Occipital lobe (tissue), 3 donors: ENCODE measurements at places on chromosomes 7 and 10. TPM values are rescaled to one million over a fixed set of nuclear protein-coding genes. Genes with fewer than 3 reads are reported as not detected.

GRCh38 chr10:15795036-15795792 lies 65.1 kb downstream of the MINDY3 start:
- DNase-seq = no peak

The IKZF1 gene
- 2.3 TPM for total RNA-seq

The PRKRIP1 gene
- total RNA-seq = 13.6 TPM

GRCh38 chr7:80216996-80217842 lies 82.6 kb downstream of the GNAI1 start:
- DNase-seq = no peak

DNA sequence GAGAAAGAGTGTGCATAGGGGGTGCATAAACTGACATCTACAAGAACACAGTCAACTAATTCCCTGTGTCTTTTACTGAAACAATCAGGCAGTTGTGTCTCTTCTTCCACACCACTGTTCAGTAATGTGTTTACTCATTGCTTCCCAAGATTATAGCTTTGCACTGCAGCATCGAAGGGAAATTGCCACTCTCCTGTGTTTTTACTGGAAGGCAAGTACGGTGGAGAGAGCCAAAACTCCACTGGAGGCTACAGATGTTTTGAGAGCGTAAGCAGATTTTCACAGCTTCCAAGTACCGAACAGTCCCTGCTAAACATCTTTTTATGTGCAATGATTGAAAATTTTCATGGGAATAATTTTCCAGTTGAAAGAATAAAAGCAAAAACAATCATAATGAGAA lies 510.5 kb upstream of the AKR1E2 start:
- no peak for DNase-seq

The PKD2L1 gene
- total RNA-seq = 0.62 TPM

DNA sequence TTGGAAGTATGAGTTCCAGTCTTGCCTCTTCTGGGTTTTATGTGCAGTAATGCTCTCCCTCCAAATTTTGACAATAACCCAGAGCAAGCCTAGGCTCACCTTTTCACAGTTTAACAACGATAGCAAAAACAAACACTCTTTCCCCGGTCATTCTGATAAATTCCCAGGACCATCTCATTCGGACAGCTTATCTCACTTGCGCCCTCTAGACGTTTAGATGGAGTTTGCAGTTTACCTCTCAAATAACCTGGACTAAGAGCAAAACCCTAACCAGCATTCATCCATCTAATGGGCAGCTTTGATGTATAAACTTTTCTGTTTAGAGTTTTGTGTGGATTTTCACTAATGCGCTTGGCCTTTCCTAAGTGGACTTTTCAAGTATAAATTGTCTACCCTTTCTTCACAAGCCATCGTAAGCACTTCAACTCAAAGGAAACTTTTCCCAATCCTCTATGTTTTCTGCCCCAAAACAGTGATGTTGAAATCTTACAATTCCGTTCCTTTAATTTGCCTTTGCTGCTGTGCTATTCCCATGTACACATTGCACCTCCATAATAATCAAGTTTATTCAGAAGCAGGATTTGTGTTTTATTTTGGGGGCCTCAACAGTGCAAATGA lies 114.9 kb downstream of the HDAC9 start:
- no peak for DNase-seq

DNA sequence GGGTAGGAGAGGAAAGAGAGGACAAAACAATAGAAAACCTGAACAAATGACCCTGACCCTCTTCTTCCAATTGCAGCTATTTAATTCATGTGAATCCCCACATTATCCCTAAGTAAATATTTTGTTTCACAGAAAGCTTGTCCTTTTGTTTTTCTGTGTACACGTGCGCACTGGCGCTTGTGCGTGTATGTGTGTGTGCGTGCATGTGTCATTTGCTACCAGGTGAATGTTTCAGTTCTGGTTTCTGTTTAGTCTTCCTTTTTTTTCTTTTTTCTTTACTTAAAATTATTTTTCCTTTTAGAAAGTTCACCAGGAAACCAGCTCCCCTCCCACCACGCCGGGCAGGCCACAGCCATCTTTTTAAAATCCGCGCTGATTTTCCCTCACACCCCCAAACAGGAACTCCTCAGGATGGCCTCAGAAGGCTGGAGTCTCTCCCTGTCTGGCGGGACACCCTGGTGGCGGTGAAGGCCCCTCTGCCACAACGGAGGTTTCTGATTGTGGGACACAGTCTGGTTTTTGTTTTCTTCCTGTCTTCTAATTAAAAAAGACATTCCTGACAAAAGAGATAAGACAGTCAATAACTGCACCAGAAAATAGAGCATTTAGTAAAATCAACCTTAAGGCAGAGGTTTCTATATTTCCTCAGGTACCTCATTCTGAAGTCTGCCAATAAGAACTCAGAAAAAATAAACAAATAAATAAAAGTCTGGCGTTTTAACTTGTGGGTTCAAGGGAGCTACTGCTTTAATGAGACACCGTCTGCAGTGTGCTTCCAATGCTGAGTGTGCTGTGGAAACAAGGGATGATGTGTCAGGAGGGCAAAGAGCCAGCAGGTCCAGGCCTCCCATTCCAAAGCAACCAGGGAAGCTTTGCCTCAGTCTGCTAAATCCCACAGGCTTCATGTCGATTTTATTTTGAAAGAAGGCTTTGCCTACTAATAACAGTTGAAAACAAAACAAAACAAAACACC lies 17.4 kb downstream of the IRF5 start:
- DNase-seq = no peak

DNA sequence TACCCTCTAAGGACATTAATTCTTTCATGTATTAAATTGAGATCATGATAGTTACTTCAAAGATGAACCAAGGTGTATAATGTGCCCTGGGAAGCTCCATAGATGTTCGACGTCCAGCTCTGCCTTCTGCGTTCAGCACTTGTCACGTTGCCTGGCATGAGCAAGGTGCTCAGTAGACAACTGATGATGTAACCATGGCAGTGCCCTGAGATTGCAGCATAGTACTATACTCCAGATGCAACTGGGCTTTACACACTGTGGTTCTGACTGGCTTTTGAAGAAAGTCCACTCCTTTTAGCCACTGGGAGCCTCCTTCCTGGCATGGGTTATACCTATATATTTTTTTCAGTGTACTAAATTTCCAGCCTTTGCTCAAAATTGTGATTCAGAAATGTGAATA lies 355.8 kb upstream of the SORCS1 start:
- DNase-seq = no peak

GRCh38 chr7:138907850-138908249 lies 73.3 kb downstream of the KIAA1549 start:
- DNase-seq = no peak

- no peak for DNase-seq
These were observed 28.7 kb downstream of the MGMT start for GRCh38 chr10:129495698-129496097.

DNA sequence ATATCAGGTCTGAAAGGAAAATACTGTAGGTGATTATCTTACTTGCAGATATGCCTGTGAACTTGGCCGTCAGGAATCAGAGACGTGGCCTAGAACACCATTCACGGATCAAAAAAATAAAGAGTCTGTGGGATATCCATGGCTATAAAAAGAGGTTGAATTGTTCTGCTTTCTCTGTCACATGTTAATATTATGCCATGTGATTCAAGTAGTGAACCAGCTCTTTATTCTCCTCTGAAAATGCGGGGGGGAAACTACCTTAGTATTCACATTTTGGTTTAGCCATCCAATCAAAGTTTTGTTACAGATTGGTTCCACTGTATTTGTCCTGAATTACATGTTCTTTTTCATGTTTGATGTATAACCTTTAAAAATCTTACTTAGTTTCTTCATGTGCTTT lies 120.5 kb downstream of the CCNY start:
- no peak for DNase-seq

The SEPTIN14 gene
- total RNA-seq = not detected

The IQCE gene
- total RNA-seq = 22.3 TPM

DNA sequence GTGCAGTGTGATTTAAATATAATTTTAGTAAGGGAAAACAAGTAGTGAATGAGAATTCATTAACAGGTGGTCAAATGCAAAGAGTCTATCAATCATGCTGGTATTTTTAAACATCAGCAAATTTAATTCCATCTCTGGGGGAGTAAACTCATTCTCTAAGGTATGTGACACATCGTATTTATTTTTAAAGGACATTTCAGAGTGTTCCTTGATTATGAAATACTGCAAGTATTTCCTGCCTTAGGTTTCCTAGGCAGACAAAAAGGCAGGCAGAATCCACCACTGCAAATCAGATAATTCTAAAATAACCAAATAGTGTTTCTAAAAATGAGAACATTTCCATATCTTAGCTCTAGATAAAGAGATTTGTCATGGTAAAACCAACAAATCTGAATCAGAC lies 193.8 kb downstream of the LRRTM3 start:
- no peak for DNase-seq

DNA sequence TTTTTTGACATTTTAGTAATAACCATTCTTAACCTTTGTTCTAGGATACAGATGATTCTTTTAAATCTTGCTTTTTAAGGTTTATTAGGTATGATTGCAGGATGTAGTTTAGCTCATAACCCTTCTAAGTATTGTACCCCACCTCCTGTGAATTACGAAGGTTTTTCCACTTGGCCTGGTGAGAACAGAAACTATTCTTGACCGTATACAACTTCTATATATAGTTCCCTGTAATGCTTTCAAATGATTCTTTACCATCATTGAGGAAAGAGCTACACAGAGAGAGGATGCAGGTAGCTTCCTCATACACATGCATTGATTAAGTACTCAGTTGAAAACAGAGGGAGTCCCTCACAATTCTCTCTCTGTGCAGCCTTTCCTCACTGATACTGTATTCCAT lies 86.3 kb downstream of the PALS2 start:
- DNase-seq = no peak

- no peak for DNase-seq
These were observed 182.0 kb downstream of the THSD7A start for GRCh38 chr7:11650030-11650429.

DNA sequence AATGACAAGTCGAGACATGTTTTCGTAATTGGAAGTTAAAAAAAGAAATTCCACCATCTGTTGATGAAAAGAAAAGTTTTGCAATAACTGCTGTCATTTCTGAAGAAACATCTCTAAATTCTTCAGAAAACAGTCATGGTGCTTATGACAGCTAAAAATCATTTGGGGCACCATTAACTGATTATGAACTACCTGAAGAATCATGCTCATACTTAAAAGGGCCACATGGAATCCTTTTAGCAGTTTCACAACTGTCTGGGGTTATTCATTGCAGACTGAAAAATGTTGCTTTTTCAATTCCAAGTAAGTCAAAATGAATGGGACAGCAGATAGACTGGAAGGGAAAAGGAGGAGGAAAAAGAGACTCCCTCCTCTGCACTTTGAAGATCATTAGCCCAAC lies 134.2 kb downstream of the CHN2 start:
- no peak for DNase-seq

GRCh38 chr7:82247814-82248433 lies 195.7 kb downstream of the CACNA2D1 start:
- no peak for DNase-seq

GRCh38 chr7:38481401-38481800 lies 149.8 kb downstream of the AMPH start:
- DNase-seq = no peak

DNA sequence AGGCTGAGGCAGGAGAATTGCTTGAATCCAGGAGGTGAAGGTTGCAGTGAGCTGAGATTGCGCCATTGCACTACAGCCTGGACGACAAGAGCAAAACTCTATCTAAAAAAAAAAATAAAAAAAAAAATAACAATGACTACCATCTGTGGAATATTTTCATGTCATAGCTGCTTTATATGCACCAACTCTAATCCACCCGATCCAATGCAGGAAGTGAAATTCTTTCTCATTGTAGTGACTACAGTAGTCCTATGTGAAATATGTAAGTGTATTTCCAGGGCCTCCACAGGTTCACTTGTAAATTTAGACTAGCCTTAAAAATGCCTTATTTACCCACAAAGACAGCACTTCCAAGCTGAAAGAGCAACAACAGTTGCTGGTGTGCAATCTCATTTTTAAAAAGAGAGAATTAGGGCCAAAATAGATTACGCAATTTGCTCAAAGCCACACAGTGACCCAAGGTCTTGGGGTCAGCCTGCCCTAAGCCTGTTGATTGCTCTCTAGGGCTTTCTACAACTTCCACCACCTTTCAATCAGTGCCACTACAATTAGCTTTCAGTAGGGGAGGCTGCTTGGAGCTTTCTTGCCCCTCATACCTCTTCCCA lies 25.8 kb upstream of the EGFR start:
- DNase-seq = no peak

DNA sequence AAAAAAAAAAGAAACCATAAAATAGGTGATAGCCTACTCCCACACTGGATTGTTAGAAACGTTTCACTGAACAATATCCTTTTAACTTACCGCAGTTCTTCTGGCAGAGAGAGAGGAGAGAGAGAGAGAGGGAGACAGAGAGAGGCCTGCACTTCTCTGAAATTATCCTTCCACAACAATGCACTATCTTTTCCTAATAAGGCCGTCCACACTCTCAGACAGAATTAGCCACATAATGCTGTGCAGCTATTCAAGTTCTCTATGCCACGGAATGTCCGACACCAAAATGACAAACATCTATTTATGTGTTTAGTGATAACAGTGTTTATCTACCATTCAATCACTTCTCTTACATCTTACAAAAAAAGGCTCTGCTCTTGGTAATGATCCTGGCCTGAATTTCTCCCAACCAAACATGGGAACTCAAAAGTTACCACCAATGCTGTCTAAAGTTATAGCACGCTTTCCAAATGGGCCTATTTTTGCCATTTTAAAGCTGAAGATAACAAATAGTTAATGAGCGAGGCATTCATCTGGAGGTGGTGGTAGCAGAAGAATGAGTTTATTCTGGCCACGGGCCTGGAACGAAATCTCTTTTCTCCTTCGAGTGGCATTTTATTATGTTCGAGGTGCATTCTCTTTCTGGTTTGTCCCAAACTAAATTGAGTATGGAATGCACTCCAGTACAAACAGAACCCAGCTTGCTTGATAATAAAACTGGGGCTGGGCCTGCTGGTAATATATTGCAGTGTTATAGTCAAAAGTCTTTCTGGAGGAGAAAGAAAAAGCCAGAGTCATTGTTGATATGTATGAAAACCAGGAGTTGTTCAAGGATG lies 160.2 kb upstream of the SVIL start:
- no peak for DNase-seq

DNA sequence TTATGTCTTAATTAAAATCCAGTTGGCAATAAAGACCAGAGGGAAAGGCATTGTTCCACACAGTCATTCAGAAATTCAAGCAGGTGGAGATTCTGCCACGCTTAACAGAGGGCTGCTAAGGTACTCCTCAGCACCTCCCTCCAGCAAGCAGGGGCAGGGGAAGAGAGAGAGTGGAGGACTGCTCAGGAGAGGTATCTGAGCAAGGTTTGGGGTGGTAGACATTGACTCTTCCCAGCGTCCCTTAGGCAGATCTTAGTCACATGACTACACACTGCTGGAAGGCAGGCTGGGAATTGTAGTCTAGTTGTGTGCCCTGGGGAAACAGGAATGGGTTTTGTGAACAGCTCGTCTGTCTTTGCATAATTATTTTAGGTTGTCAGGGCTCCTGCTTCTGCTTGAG lies 181.6 kb downstream of the NPSR1 start:
- no peak for DNase-seq

The KCP gene
- total RNA-seq = 0.16 TPM

GRCh38 chr7:4227105-4228010 lies 454.7 kb upstream of the FOXK1 start:
- DNase-seq = no peak
